ENCODE measurements at places on chromosomes 6 and 20.

- DNase-seq = no peak
These were observed 704 bp downstream of the TOP1 start for GRCh38 chr20:41029150-41029901.

GRCh38 chr6:81909162-81909561, 156.7 kb upstream of the TENT5A start:
- DNase-seq = no peak

GRCh38 chr6:42451333-42452170, at the start of gene TRERF1:
Gene TRERF1, minus strand, starts transcription at chr6:42451926. Its CDS starts 182,336 bp downstream, at chr6:42269590.
- no peak for DNase-seq

DNA sequence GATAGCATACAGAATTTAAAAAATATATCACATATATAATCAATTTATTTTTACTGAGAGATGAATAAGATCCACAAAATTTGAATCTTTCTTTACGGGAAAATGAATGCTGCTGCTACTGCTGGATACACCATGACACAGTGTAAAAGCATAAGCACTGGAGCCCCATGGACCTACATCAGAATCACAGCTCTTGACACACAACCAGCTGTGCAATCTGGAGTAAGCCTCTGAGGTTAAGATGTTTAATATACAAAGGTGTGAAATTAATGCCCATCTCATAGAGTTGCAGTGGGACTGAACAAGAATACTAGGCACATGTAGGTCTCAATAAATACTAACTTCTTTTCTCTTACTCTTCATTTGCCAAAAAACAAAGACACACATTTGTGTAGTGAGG, 48.1 kb downstream of the MAN1A1 start:
- no peak for DNase-seq

GRCh38 chr20:504632-505075, 38.9 kb downstream of the CSNK2A1 start:
- DNase-seq = no peak

GRCh38 chr20:49319208-49319809, 41.5 kb upstream of the ZNFX1 start:
- no peak for DNase-seq

- DNase-seq = no peak
These were observed 4.5 kb downstream of the DSP start for GRCh38 chr6:7546020-7546369.

GRCh38 chr6:40996591-40997233, 42.3 kb downstream of the UNC5CL start:
- no peak for DNase-seq

- no peak for DNase-seq
These were observed 29.9 kb downstream of the ARID1B start for GRCh38 chr6:156807028-156807427.

- DNase-seq = no peak
These were observed 24.5 kb downstream of the NDUFAF5 start for GRCh38 chr20:13809373-13809772.

All from BJ (cell line).